Mesangial cell (primary cell): ENCODE measurements at places on chromosomes 4 and X. TPM values are rescaled to one million over a fixed set of nuclear protein-coding genes. Genes with fewer than 3 reads are reported as not detected.

The FRG2 gene
- not detected in 2 replicates for total RNA-seq

The PRPS2 gene
- total RNA-seq: 17.1 and 40.4 TPM in 2 replicates

The TSC22D3 gene
- total RNA-seq: 48.4 and 277 TPM in 2 replicates

The FGF2 gene
- 10.9 and 11.2 TPM in 2 replicates for total RNA-seq

The PRRG3 gene
- not detected in 2 replicates for total RNA-seq

The IL21 gene
- not detected in 2 replicates for total RNA-seq

The MAOB gene
- 2.8 and 7.6 TPM in 2 replicates for total RNA-seq

The TLR2 gene
- total RNA-seq: 7.8 and 9.3 TPM in 2 replicates

The ASB12 gene
- under 0.01 TPM in 1 of 2 replicates, not detected in the other for total RNA-seq

The GYPA gene
- total RNA-seq: not detected in 2 replicates

The TIMM17B gene
- total RNA-seq: 76.9 and 84.4 TPM in 2 replicates

The LIMCH1 gene
- total RNA-seq: 0.81 and 9.1 TPM in 2 replicates

The MAGIX gene
- total RNA-seq: 1.8 and 4.6 TPM in 2 replicates

The NUP62CL gene
- 0.38 and 1.8 TPM in 2 replicates for total RNA-seq

The GAGE12J gene
- total RNA-seq: not detected in 2 replicates

The PDE5A gene
- total RNA-seq: 2.6 and 8.2 TPM in 2 replicates

The TCP11X1 gene
- total RNA-seq: not detected in 2 replicates

The SCFD2 gene
- 9.0 and 24.3 TPM in 2 replicates for total RNA-seq

The ETDA gene
- not detected in 2 replicates for total RNA-seq

The ZBTB49 gene
- total RNA-seq: 0.81 and 2.0 TPM in 2 replicates

The RIBC1 gene
- 0.33 and 2.3 TPM in 2 replicates for total RNA-seq

The PDZD11 gene
- total RNA-seq: 52.2 and 58.7 TPM in 2 replicates

The ABCE1 gene
- 43.6 and 133 TPM in 2 replicates for total RNA-seq

The CENPI gene
- 1.1 and 24.9 TPM in 2 replicates for total RNA-seq

The IRS4 gene
- total RNA-seq: under 0.01 TPM in 1 of 2 replicates, not detected in the other

The EFHC2 gene
- 0.33 and 0.51 TPM in 2 replicates for total RNA-seq

The CTAG1B gene
- total RNA-seq: not detected in 2 replicates

The ODAM gene
- not detected in 2 replicates for total RNA-seq

The ARMCX4 gene
- 2.0 and 2.7 TPM in 2 replicates for total RNA-seq

The LRAT gene
- 0.16 and 1.1 TPM in 2 replicates for total RNA-seq

The SATL1 gene
- not detected in 2 replicates for total RNA-seq
